ENCODE measurements at places on chromosomes 5 and 9.

GRCh38 chr9:34123682-34124081 lies 2.8 kb downstream of the DCAF12 start:
- no peak for DNase-seq

DNA sequence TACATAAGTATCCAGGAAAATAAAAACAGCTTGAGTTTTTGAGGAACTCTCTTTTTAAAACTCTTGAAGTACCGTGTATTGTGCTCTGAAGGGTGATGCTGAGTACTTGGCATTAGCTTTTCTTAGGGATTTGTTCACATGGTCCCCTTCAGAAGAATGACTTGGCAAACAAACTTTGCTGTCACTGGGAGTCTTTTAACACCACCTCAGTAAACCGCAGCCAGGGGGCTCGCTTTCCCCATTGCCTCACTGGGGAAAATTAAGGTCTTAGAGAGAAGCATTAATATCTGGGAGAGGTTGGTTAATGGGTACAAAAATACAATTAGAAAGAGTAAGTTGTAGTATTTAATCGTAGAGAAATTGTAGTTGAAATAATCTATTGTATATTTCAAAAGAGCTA lies 105.9 kb upstream of the DAP start:
- DNase-seq, result no peak

- no peak for DNase-seq
These were observed 126.1 kb downstream of the GAS1 start for GRCh38 chr9:86821006-86821845.

- DNase-seq, result peak; percentile 47
These were observed 37.8 kb upstream of the S1PR3 start for GRCh38 chr9:88953381-88954029.

DNA sequence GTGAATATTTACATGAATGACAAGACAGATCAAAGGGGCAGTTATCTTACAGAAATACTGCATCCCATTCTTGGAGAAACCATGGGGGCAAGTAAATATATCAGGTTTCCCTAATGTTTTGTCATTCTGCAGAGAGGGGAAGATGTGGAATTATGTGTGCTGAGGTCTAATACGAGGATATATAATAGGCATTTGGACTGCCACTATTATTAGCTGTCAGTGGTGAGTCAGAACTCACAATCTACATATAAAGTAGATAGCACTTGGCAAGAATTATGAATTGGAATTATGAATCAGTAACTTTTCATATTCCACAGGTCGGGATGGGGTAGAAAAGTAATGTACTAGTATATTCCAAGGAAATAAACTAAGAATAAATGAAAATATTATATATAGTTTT lies 121.7 kb downstream of the GIN1 start:
- no peak for DNase-seq

DNA sequence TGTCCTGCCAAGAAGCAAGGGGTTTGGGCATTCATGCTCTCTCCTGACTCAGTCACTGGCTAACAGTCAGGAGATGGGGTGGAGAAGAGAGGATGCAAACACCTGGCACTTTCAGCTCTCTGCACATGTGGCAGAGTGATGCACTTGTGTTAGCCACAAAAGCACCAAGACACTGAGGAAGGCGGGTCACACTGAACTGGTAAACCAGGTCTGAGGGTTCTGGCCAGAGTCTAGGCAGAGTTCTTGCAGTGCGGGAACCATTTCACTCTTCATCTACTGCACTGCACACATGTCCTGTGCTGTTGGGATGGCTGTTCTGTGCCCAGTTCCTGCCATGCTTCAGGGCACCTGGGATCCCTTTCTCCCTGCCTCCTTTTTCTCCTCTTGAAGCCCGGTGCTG lies 157.1 kb upstream of the GDNF start:
- DNase-seq, result no peak

GRCh38 chr9:121840838-121841760 lies 189.7 kb downstream of the DAB2IP start:
- DNase-seq, result no peak

- DNase-seq, result no peak
These were observed 90.6 kb downstream of the HOMER1 start for GRCh38 chr5:79423296-79423695.

GRCh38 chr5:81393430-81393782 lies 528 bp downstream of the ACOT12 start:
- no peak for DNase-seq

DNA sequence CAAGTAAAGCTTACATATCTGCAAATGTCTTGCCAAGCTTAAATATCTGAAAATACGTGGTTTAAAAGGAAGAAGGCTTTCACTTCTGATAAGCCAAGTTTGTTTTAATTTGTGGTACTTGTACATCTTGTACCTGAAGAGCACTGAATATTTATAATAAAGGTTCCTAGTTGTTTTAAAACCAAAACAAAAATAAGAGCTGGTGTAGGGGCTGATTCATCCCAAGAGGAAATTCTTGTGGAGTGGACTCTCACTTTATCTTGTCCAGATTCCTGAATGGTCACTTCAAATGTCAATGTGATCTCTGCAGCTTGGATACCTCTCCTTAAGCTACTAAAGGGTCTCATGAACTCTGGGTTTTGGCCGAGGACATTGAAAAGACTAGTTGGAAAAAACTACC lies 29.5 kb downstream of the MAMDC2 start:
- DNase-seq, result no peak

DNA sequence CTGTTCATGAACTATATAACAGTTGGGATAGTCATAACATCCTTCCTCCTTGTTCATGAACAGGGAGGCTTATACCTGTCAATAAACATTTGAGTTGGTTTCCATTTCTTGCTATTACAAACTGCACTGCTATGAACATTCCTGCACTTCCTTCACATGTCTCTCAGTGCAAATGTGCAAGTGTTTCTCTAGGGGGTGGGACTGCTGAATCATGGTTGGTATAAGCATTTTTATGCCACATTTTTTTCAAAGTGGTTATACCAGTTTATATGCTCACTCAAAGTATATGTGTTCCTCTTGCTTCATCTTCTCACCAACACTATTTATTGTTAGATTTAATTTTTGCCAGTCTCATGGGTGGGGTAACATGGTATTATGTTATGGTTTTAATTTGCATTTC lies 25.8 kb upstream of the TPD52L3 start:
- no peak for DNase-seq

DNA sequence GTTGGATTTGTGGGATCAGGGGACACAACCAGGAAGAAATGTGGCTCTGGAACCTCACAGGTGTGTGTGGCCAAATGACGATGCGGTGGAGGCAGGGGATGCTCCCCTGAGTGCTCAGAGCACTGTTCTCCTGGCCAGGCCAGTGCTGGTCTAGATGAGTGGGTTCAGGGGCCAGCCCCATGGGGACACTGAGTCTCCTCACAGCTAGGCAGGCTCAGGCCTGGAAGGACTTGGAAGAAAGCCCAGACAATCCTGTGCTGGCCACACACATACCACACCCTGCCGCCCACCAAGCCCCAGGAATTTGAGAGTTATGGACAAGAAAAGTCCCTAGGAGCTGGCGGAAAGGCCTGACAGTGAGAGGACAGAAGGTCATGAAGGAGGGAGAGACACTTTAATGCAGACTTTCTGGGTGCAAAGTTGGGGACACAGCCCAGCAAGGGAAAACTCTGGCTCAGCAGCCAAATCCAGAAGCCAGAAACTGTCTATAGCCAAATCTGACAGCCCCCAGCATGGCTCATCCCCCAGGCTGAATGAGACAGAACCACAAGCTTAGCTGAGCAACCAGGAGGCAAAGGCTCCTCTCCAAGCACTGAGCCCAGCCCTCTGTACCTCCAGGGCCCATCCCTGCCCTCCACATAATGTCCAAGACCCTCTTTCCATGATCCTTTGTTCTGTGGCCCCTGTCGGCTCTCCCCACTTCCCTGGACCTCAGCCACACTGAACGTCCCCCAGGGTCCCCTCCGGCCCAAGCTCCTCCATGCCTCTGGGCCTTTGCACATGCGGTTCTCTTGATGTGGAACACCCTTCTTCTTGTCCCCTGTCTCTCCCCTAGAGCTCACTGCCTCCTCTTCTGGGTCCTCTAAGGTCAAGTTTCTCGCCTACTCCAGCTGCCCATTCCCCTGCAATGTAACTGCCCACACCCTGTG lies 22.4 kb downstream of the LHX6 start:
- peak; percentile 20 for DNase-seq

DNA sequence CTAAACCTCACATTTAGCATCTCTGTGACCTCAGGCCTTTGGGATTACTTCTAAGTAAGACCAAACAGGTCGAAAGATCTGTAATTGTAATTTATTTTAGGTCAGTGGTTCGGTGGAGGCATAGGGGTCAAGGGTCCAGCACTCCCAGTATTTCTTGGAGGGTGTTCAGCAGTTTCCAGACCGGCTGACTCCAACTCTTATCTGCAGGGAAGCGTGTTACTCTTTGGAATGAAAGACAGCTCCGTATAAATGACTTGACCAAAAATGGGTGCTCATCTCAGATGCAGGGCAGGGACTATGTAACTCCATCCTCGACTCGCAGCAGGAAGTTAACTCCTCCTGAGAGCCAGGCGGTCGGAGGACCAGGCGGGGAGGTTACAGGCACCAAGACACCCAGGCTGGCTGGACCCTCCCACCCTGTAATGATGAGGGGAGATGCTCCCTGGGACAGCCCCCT lies 620 bp upstream of the VPS13A start:
- no peak for DNase-seq

DNA sequence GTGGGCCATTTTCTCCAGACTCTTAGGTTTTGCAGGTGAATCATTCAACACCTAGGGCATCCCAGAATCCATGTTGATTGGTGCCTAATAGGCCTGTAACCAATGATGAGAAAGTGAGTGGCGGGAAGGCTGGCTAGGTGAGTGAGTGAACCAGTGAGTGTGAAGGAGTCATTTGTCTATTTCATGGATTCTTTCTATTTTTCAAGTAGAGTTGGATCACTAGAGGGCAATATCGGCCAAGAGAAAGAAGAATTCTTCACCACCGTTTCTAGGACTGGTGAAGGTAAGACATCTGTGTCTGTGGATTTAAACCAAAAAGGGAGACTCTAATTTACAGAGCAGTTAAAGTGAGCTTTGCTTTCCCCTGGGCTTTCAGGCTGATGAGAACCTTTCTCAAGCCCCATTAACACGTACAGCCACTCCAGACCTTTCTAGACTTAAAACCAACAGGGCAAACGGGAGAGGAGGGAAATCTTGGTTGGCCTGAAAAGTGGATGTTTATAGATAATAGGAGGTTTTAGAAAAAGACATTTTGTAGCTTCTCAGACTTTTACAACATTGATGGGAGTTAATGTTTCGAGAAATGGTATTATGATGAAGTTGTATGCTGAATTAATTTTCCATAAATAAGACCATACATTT lies 114.3 kb upstream of the IL12B start:
- DNase-seq, result no peak

GRCh38 chr5:74394916-74395880 lies 245.3 kb downstream of the ENC1 start:
- DNase-seq, result no peak

GRCh38 chr9:91899219-91899563 lies 50.8 kb downstream of the ROR2 start:
- DNase-seq, result no peak

- no peak for DNase-seq
These were observed 70.5 kb downstream of the LMNB1 start for GRCh38 chr5:126847456-126847820.

- no peak for DNase-seq
These were observed 173.2 kb downstream of the DIRAS2 start for GRCh38 chr9:90469435-90469834.

- no peak for DNase-seq
These were observed 60.1 kb downstream of the MVB12B start for GRCh38 chr9:126386776-126387175.

DNA sequence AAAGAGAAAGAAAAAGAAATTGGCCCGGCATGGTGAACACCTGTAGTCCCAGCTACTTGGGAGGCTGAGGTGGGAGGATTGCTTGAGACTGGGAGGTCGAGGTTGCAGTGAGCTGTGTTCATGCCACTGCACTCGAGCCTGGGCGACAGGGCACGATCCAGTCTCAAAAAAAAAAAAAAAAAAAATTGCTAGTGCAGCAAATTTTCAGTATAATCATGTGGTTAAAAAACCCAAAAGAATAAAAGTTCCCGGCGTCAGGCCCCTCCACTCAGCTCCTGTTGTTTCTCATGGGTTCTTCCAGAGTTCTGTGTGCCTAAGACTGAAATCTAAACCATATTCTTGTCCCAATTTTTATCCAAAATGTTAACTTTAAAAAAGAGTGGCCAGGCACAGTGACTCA lies 49.1 kb downstream of the WNK2 start:
- DNase-seq, result no peak

- no peak for DNase-seq
These were observed at the start of gene WNK2 for GRCh38 chr9:93183663-93184431. WNK2 (plus strand) TSS chr9:93184139; CDS start chr9:93184930, 791 bp downstream.

DNA sequence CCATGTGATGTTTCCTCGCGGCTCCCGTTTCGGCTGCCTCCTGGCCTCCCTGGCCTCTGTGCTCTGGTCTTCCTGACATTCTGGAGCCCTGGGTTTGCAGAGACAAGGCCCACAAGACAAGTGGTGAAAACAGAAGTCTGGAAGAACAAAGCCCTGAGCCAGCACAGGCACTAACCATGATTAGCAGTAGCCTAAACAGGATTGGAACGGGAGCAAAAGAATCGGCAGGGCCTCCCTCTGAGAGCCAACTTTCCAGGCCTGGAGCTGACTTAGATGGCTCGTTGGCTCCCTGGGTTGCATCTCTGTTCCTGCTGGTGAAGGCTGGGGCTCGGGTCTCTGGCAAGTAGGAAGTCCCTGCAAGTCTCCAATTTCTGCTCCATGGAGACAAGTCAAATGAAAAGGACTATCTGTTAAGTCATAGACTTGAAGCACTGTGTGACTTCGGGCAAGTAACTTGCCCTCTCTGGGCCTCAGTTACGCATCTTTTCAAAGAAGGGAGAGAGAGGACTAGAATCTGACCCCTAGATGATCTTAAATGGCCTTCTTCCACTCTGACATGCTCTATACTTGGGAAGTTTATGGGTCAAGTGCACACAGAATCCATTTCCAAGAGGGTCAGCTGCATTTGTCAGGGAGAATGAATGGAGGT lies 3.3 kb downstream of the COL27A1 start:
- no peak for DNase-seq

GRCh38 chr5:2522372-2522771 lies 229.1 kb downstream of the IRX2 start:
- DNase-seq, result no peak

DNA sequence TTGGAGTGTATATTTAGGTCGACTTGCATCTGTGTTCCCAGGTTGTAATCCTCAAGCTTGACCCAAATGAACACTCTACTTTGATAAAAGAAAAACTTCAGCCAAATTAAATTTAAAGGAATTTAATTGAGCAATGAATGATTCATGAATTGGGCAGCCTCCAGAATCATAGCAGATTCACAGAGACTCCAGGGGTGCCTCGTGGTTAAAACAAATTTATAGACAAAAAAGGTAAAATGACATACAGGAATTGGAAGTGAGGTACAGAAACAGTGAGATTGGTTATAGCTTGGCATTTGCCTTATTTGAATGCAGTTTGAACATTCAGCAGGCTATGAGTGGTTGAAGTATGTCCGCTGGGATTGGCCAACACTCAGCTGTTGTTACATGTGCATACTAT lies 21.6 kb upstream of the SPATA31D4 start:
- DNase-seq, result peak; percentile 33
